H7 (cell line): ENCODE measurements at places on chromosomes 12 and 14.

- peak; percentile 2 for DNase-seq
Observed at GRCh38 chr12:34604631-34605509, 582.6 kb downstream of the ALG10 start.

DNA sequence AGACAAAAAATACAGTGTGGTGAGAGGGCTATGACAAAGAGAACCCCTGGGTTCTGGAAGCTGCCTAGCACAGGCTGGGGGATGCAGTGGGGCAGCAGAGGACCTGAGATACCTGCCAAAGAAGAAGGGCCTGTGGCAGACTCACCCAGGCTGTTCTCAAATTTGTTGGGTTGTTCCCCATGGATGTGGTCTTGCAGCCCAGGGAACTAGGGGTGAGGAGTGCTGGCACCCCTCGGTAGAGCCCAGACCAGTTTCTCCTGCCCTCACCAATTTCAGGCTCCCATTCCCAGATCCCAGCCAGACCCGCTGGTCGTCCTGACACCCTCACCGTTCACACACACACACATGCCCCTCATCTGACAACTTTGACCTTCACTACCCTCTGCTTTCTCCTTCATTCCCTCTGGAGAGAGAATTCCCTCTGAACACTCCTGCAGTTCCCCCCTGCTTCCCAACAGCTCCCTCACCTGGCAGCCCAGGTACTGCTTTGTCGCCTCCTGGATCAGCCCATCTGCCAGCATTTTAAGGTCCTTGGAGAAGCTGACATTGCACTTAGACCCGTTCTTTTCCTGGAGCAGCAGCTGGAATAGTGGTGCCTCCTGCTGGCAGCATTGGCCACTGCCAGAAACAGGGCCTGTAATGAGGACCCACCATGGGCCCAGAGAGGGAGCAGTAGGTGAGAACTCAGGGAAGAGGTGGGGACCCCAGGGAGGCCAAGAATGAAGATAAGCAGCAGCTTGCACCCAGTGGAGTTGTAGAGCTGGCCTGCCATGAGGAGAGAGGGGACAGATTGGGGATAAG, 5.9 kb upstream of the GDF11 start:
- peak; percentile 87 for DNase-seq

DNA sequence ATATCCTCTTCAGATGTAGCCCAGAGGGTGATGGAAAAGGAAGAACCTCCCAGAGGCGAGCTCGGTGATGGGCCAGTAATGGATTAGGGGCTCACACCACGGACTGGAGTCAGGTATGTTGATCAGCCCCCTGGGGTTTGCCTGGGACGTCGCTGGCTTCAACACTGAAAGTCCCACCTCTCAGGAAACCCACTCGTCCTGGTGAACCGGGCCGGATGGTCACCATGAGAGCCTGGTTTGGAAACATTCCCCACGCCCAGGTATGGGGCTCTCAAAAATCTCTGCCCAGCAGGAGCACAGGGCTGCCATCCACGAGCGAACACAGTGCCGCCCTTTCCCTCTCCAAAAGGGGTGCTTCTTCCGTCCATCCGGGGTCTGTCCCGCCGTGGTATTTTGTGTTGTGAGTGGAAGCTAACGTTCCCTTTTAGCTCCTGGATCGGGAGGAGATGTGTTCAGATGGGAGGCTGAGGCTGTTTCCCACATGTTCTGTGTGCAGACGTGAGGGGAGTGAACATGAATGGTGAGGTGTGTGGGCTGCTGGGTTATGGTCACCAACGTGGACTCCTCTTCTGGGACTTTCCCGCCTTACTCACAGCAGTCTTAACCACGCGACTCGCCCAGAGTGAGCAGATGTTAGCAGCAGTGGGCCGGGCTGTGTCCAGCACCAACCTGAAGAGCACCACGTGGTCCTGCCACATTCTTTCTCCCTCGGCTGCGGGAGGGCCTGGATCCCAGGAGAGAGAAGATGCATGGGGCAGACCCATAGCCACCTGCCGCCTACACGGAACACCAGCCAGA, 139.2 kb downstream of the KIF26A start:
- peak; percentile 43 for DNase-seq

DNA sequence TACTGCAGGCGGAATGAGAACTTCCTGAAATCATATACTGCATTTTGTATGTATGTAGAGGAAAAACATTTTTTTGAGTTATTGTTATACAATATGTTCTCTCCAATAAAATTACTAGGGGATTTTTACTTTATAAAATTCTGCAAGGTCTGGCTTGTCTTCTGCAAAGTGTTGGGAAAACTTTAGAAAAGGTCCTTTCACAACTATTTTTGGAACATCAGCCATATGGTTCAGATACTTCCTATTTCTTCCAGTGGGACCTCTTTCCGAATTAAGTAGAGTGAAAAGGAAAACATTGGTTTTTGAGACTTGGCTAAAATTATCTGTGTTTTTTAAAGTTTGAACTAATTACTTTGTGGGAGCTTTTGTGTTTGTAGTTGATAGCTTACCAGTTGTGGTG, 52.7 kb downstream of the DAAM1 start:
- DNase-seq: no peak

- peak; percentile 27 for DNase-seq
Observed at GRCh38 chr14:52553671-52554575, 1.3 kb downstream of the GPR137C start.

DNA sequence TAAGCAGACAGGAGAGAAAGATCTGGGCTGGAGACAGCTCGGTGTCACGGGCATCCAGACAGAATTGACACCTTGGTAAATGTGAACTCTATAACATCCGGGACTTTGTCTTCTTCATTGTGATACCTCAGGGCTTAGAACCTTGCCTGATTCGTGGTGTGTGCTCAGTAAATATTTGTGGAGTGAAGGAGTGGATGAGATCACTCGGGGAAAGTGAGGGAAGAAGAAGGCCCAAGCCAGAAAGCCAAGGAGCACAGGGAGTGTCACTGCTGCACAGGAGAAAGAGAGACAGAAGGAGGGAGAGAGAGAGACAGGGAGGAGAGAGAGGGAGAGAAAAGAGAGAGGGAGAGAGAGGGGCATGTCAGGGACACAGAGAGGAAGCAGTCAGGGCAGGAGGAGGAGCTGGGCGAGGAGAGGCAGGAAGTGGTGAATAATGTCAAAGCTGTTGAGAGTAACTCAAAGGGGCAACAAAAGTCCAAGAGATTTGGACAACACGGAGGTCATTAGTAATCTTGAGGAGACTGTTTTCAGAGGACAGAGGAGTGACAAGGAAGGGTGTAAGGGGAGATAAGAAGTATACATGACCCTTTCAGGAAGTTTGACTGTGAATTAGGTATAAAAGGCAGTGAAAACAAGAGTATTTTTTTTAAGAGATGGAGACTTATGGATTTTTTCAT, 141.6 kb upstream of the MAX start:
- DNase-seq: no peak

DNA sequence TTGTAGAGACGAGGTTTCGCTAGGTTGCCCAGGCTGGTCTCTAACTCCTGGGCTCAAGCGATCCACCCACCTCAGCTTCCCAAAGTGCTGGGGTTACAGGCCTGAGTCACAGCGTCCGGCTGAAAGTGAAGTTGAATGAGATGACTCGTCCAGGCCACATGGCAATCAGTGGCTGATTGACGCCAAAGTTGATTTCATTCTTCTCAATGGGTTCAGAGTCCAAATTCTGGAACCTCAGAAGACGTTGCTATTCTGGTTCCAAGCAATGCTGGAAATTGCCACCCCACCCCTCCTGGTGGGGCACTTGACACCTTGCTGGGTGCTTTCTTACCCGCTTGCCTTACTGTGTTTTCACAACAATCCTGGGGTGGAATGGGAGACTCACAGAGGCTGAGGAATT, 14.9 kb downstream of the ABCB9 start:
- DNase-seq: no peak

DNA sequence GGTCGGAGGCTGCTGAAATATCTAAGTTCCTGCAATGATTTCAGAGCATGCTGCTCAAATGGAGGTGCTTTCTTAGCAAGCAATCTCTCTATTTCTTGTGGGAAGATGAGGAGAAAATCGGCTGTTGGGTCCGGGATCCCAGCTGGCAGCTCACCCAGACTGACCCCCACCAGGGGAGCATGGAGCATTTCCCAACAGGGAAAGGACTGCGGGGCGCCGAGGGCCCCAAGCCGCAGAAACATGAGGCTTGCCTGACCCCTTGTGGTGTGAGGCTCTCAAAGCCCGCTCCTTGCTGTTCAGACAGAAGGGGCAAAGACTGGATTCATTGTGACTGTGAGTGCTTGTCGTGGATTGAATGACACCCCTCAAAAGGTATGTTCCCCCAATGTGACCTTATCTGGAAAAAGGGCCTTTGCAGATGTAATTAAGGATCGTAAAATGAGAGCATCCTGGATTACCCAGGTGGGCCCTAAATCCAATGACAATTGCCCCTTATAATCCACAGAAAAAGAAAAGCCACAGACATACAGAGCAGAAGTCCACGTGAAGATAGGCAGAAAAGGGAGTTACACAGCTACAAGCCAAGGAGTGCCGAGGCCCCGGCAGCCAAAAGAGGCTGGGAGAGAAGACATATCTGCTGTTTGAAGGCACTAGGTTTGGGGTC, 116.3 kb upstream of the VASH1 start:
- DNase-seq: peak; percentile 71

- DNase-seq: no peak
Observed at GRCh38 chr14:30054201-30054600, 126.6 kb upstream of the PRKD1 start.

DNA sequence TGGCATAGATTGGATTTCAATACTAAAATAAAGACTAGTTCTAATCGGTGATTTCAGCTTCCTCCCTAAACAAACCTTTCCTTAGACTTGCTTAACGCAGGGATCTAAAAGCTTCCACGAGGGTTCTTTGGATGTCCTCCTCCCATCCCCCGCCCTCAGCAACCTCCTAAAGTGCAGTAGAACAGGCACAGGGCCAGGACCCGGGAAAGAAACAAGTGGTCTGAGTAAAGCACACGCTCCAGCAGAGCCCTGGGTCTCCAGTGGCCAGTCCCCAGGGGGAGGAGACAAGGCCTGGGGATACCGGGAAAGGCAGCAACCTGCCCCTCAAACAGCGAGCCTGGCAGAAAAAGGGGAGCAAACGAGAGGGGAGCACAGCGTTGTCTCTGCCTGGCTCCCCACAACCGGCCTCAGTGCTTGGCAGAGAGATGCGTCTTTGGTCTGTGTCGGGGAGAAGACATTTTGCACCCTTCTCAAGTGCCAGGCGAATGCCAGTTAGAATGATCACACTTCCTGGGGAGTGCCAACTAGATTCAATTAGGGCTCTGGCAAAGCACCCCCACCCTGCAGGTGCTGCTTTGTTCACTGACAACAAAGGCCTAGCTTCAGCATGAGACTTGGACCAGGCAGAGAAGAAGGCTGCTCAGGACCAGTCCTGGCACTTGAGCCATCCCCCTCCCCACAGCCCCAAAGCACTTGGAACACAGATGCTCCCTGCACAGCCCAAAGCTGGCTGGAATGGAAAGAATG, 17.1 kb upstream of the SLC6A12 start:
- DNase-seq: peak; percentile 60

GRCh38 chr12:107080299-107080698, 13.1 kb downstream of the CRY1 start:
- no peak for DNase-seq

GRCh38 chr12:93778306-93778705, 101.1 kb downstream of the CRADD start:
- DNase-seq: no peak

GRCh38 chr12:112978163-112979040, at the start of gene OAS2:
Gene OAS2 (plus strand): TSS chr12:112978519. CDS start chr12:112978609, 90 bp downstream.
- no peak for DNase-seq

DNA sequence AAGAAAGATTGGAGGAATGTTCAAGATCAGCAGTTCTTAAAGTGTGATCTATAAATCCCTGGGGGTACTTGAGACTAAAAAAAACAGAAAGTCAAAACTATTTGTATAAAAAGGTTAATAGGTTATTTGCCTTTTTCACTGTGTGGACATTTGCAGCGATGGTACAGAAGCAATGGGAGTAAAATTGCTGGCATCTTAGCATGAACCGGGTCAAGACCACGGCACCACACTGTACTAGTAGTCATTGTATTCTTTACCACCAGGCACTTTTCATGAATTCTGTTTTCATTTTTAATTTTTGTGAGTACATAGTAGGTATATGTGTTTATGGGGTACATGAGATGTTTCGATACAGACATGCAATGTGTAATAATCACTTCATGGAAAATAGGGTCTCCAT, 126.2 kb downstream of the IPO8 start:
- no peak for DNase-seq

DNA sequence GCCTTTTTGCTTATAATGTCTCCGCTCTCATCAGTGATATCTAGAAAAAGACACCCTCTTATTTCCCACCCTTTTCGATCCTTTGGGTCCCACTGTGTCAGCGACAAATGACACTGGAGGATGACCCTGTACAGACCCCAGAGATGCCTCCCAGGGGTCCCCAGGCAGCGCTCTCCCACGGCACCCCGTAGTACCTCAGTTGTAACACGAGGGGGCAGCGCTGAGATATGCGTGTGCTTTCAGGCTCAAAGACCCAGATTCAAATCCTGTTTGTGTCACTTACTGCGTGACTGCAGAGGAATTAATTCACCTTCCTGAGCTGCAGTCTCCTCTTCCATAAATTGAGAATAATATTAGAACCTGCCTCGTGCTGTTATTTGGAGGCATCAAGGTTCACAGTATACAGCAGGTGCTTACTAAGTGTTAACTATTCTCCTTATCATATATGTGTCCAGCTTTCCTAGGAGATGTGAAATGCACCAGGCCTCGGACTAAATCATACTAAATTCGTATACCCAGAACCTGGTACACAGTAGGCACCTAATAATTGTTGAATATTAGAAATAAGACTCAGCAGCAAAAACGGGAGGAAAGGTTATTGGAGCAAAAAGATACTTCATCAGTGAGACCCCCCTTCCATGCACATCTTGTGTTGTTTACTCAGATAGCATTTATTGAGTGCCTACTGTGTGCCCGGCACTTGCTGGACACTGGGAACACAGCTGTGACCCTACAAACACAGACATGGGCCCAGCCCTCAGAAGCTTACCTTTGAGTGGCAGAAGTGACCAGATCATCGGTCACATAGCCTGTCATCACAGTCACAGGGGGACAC, 99.9 kb downstream of the PHETA1 start:
- DNase-seq: peak; percentile 85

- peak; percentile 64 for DNase-seq
Observed at GRCh38 chr12:4960030-4960429, 50.3 kb downstream of the KCNA1 start.

DNA sequence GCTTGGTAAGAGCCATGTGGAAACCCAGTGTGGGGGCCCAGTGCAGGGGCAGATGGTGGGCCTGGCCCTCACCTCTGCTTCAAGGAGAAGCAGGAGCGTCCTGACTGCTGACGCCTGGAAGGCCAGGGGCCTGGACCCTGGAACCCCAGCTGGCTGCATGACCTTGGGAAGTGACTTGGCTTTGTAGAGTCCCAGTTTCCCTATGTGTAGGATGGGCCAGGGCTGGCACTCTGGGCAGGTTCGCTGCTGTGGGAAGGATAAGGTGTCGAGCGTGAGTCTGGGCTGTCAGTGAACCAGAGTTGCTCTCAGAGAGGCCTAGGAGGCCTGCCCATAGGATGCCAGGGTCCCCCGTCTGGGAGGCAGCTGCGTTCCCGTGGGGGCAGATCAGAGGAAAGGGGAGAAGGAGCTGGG, 43.2 kb downstream of the TRAFD1 start:
- peak; percentile 40 for DNase-seq

DNA sequence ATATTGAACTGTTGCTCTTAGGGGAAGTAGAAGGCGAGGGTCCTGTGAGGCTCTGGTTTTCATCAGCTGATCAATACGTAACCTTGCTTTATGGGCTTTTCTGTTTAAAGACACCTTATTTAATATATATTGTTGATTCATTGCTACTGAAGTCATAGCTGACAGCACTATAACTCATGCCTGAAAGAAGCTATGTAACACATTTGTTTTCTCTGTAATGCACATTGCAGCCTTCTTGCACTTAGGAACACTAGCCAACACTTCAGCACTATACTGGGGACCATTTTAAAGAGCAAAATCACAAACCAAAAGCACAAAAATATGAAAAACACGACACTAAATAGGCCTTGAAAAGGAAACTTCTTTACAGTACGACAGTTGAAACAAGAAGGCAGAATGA, 135.7 kb downstream of the TTC6 start:
- DNase-seq: no peak
